ENCODE measurements at places on chromosomes 2 and 18.

GRCh38 chr2:117942551-117942950 is 71.3 kb downstream of the CCDC93 start:
- no peak for DNase-seq

- no peak for DNase-seq
These were observed 166.7 kb upstream of the DTNA start for GRCh38 chr18:34543356-34543755.

DNA sequence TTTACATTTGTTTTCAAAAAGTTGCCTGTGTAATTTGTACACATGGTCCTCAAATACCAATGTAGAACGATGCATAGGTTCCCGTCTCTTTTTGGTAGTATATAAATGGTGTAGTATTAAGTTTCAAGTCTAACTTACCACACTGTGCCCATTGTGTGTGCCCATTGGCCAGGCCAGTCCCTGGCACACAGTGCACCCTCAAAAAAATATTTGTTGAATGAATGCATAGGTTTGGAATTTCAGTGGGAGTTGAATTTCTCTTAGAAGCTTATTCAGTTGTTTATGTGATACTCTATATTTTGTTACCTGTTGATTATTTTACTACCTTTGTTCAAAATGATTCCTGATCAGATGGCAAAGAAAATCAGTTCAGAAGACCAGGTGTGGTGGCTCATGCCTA is 30.1 kb downstream of the IDH1 start:
- DNase-seq = no peak

DNA sequence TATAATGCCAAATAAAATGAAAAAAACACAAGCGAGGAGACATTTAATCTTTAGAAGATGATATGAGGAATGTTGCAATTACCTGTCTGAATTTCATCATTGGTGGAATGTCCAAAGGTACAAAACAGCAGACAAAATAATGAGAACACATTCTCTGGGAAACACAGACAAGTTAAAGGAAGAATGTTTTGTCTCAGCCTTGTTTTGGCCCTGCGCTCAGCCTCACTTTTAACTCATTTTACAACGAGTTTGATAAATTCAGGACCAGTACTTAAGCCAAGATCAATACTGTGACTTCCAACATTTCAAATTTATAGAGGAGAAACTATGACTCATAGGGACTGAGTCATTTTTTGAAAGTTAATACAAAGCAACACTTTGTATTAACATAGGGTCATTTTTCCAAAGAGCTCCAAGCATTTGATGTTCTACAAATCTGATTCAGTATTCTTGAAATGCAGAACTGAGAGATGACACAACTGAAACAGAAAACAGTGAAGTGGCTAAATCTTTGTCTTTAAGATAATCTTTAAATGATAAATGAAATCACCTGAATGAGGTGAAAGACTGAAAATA is 833.2 kb upstream of the CHAC2 start:
- DNase-seq = no peak

- no peak for DNase-seq
These were observed 59.5 kb downstream of the CHN1 start for GRCh38 chr2:174945601-174946260.
